ENCODE measurements at places on chromosomes 12 and 14.

DNA sequence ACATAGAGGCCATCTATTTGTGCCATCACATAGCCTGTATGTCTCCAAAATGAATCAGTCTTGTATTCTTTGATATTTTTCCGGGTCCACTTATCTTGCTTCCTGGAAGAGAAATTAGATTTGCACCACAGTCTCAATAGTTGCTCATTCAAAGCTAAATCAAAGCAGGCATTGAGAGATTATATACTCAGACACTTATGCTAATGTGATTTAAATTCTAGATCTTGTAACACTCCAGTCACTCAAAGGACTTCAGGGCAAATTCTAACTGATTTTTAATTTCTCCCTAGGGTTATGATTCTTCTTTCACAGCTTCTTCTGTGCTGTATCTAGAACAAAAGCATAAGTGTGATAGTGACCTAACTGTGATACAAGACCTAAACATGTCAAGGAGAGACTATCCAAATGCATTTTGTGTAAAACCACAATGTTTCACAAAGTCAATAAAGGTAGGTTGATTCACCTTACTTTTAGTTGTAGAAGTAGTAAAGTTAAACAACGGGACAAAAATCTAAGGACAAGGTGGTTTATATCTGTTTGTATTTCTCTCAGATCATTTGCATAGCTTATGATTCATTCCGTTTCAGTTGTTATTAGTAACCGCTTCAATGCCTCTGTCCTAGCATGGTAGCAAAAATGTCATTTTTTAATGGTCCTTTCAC lies 26.8 kb downstream of the PLBD1 start:
- no peak for DNase-seq

GRCh38 chr14:71566276-71566675 lies 366.0 kb upstream of the RGS6 start:
- DNase-seq, result no peak

DNA sequence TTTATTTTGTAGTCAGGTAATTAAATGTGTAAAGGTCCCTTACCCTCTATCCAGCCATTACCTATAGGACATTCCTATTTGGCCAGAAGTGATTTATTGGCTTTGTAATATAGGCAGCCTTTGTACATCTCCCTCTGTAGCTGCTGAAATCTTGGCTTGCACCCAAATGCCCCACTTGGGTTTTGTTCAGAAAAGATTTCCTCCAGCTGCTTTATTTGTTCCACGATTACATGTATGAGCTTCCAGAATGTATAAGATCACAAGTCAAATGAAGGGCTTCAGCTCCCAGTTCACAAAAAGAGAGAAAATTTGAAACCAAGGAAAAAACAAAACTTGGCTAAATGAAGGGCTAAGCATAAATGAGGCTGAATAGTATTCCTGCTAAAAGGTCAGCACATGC lies 103.4 kb downstream of the EFCAB11 start:
- DNase-seq, result no peak

DNA sequence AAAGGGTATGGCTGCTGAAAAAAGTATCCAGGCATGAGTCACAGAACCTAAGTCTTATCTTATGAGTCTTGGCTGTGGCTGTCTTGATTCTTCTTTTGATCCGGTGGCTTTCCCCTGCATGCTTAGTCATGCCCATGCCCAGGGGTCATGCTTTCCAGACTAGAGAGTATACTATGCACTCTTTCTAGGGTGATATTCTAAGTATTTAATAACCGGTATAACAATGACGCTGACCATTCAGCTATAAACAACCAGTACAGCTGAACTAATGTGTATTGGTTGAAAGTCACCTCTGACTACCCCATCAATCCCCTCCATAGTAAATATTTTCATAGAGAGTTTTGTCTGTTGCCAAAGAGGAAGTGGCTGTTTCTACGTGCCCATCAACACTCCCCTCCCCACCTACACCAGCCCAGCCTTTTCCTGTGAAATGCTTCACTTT lies 34.7 kb upstream of the NRXN3 start:
- DNase-seq, result no peak

- no peak for DNase-seq
These were observed 45.8 kb upstream of the ATP23 start for GRCh38 chr12:57895389-57896114.

DNA sequence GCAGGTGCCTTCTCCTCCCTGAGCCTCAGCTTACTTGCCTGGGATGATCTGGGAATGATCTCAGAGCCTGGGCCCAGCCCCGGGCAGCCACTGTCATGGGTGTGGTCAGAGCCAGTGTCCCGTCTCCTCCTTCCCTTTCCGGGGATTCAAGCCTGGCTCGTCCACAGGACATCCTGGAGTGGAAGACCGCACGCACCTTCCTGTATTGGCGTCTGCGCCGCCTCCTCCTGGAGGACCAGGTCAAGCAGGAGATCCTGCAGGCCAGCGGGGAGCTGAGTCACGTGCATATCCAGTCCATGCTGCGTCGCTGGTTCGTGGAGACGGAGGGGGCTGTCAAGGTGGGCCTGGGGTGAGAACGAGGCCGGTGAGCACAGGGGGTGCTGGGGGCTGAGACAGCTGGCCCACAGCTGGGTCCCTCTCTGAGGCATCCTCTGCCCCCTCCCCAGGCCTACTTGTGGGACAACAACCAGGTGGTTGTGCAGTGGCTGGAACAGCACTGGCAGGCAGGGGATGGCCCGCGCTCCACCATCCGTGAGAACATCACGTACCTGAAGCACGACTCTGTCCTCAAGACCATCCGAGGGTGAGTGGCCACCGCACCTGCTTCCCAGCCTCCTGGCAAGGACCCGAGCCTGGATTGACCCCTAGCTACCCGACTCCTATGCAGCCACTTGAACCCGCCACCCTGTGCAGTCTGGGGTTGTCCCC lies 44.0 kb downstream of the FOXN4 start:
- DNase-seq, result no peak

- no peak for DNase-seq
These were observed 2.1 kb upstream of the DLST start for GRCh38 chr14:74879427-74880182.

- no peak for DNase-seq
These were observed 160.6 kb downstream of the ANO4 start for GRCh38 chr12:100955139-100955538.

DNA sequence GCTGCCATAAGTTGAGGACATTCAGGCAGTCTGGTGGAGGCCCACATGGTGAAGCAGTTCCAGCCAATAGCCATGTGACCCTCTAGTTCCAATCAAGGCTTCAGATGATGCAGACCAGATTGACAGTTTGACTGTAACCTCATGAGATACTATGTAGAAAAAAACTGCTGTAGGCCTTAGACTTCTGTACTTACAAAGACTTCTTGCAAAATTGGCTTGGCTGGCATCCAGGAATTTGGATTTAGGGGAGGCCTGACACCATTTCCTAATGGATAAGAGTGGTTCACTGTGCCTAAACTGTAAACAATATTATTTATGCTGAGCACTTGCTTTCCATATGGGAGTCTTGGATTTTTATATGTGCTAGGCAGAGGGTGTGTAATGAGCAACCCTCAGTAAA lies 76.4 kb downstream of the RGS6 start:
- DNase-seq, result no peak

DNA sequence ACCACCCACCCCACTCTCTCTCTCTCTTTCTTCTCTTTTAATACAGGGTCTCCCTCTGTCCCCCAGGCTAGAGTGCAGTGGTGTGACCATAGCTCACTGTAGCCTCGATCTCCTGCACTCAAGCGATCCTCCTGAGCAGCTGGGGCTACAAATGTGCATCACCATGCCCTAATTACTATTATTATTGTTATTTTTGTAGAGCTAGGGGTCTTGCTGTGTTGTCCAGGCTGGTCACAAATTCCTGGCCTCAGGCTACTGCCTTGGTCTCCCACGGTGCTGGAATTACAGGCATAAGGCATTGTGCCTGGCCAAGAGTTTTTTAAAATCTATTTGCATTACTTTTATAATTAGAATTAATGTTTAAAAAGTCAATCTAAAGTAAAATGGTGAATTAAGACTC lies 23.0 kb upstream of the TUBA1B start:
- no peak for DNase-seq

- DNase-seq, result no peak
These were observed 229.1 kb upstream of the OR4E1 start for GRCh38 chr14:21902561-21903181.

DNA sequence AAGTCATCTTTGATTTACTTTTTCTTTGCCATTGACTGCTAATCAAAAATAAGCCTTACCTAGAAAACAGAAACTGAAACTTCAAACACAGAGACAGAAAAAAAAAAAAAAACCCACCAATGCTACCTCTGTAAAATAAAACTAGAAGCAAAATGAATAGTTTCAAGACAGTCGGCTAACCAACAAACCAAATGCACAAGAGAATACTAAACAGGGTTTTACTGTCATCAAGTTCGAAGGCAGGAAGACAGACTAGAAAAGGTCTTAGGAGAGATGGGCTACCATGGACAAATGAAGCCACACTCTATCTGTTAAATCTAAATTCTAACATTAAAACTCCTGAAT lies 59.5 kb downstream of the SEL1L start:
- no peak for DNase-seq

DNA sequence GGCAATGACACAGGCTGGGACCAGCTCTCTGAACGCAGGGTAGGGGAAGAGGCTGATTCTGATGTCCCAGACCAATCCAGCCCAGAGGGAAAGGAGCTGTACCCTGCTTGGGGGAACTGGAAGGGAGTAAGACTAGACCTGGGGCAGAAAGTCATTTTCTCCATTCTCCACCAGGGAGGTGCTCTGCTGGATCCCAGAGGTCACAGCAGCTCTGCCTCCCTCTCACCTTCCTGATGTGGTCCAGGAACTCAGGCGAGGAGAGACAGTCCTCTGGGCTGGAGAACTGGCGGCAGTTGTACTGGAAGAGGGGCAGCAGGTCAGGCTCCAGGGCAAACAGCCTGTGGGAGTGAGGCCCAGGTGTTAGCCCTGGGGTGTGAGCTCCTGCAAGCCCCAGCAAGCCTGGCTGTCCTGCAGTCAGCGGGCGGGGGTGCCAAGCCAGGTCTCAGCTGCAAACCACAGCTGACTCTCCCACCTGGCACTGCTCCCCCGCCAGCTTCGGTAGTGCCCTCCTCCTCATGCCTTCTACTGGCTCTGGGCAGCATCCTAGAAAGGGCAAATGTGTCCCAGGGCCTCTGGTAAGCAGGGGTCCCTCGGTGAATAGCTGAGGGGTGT lies 1.9 kb downstream of the NGB start:
- DNase-seq, result no peak

DNA sequence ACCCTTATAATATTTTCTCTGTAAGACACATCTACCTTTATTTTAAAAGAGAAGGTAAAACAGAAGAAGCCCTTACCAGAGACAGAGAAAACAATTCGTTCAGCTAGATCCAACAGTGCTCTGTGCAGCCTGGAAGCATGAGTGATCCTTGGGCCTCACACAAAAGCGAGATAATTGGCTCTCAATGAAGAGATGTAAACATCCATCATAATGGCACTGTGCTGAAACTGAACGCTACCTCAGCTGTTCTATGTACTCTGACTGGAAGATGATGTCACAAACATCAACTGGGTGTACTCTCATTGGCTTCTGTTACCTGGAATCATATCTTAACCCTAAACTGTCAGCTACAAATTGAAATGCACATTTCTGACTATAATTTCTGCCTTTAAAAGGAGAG lies at the start of gene MGAT4C:
MGAT4C (minus strand) TSS at position 229 of the 400 bp plus-strand sequence.
- no peak for DNase-seq

DNA sequence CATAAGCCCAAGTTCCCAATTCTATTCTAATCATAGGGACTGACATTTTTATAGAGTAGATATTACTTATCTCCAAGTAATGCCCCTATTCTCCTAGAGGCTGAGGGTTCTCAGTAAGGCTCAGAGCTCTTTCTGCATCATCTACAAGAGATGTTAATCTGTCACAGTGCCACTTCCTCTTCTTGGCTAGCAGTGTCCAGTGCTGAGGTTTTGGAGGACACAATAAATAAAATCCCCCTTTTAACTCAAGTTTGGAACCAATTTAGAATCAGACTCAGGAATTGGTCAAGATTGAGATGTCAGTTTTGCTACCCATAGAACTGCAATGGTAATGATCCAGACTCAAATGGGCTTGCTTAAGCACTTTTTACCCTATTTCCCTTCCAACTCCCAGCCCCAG lies 154.1 kb upstream of the ARID2 start:
- no peak for DNase-seq

DNA sequence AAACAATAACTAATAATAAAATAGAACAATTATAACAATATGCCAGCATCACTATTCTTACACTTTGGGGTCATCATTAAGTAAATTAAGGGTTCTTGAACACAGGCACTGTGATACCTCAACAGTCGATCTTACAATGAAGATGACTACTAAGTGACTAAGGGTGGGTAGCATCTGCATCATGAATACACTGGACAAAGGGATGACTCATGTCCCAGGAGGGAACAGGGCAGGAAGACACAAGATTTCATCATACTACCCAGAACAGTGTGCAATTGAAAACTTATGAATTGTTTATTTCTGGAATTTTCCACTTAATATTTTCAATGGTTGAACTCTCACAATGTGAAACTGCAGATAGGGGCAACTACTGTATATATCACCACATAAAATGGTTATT lies 19.7 kb downstream of the TSPAN19 start:
- DNase-seq, result no peak

DNA sequence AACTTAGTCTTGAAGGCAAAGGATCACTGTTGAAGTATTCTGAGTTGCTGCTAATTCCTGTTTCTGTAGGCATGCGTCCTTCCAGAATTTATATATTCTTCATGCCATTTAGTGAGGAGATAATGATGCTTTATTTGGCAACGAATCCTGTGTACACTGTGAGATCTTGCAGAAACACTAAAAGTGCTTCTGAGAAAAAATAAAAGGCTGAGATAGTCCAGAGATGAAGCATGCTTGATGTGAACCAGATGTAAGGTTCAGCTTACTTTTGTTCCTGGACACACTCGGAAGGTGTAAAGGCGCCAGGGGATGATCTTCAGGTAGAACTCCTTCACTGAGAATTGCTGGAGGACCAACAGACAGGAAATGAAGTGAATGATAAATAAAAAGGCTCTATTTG lies 39.1 kb downstream of the AREL1 start:
- no peak for DNase-seq

DNA sequence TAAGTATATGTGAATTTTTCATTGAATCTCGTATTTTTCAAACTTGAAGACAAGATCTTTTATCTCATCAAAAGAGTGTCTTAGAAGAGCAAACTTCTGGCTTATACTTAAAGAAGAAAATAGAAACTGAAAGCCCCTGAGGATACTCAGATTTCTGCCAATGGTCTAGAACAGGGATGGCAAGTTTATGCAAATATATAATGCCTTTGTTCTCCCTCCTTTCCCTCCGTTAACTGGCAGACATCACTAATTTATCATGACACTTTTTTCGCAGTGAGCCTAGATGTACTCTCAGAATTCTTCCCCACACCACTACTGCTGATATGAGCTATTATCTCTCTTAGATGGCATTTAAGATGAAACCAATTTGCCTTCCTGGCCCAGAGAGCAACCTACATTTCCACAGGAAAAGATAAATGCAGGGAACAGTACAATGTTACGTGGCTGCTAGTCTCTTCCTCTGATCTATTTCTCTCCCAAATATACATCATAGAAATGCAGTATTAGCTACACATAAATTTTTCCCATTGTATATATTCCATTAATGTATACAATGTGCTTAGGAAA lies 40.0 kb upstream of the DAAM1 start:
- DNase-seq, result no peak

- no peak for DNase-seq
These were observed 2.0 kb downstream of the ZCRB1 start for GRCh38 chr12:42323856-42324255.
